ENCODE measurements at places on chromosomes 1 and 21.

- DNase-seq = no peak
Observed at GRCh38 chr1:63799820-63800219, 26.0 kb downstream of the ROR1 start.

GRCh38 chr1:44032170-44032790 lies 1.0 kb upstream of the SLC6A9 start:
- no peak for DNase-seq

DNA sequence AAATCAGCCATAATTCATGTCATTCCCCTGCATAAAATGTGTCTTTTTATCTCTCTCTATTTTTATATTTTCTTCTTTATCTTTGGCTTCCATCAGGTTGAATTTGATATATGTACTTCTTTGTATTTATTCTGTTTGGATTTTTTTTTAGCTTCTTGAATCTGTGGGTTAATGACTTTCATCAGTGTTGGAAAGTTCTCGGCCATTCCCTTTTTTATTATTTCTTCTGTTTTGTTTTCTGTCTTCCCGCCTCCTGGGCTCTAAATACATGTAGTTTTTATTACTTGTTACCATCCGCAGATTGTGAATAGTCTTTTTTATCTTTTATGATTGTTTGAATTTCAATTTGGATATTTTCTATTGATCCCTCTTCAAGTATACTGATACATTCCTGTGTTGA lies 637.5 kb downstream of the NPHP4 start:
- DNase-seq = no peak

- DNase-seq = peak; percentile 17
Observed at GRCh38 chr1:16076031-16076864, 2.8 kb upstream of the FAM131C start.

DNA sequence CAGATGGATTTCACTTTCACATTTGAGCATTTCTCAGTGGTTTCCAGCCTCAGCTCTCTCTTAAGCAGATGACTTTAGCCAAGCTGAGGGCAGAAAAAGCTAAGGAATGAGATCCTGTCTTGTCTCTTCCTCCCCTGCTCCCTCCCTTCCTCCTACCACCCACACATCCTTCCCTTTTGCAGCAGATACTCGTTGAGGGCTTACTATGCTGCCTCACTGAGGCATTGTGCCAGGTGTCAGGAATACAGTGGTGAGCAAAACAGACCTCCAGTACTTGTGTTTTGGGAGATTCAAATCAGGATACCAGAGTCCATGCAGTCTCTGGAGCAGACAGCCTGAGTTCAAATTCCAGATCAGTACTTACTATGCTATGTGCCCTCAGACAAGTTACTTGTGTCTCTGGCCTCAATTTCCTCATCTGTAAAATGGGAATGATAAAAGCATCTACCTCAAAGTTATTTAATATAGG lies 43.2 kb downstream of the KIF26B start:
- DNase-seq = no peak

- DNase-seq = no peak
Observed at GRCh38 chr1:157124855-157125254, 13.3 kb downstream of the ETV3 start.

- no peak for DNase-seq
Observed at GRCh38 chr1:99594205-99594604, 51.7 kb upstream of the PALMD start.

GRCh38 chr1:6157132-6157527 lies 23.0 kb downstream of the CHD5 start:
- no peak for DNase-seq

- DNase-seq = no peak
Observed at GRCh38 chr1:205701891-205702290, 21.6 kb upstream of the SLC45A3 start.

DNA sequence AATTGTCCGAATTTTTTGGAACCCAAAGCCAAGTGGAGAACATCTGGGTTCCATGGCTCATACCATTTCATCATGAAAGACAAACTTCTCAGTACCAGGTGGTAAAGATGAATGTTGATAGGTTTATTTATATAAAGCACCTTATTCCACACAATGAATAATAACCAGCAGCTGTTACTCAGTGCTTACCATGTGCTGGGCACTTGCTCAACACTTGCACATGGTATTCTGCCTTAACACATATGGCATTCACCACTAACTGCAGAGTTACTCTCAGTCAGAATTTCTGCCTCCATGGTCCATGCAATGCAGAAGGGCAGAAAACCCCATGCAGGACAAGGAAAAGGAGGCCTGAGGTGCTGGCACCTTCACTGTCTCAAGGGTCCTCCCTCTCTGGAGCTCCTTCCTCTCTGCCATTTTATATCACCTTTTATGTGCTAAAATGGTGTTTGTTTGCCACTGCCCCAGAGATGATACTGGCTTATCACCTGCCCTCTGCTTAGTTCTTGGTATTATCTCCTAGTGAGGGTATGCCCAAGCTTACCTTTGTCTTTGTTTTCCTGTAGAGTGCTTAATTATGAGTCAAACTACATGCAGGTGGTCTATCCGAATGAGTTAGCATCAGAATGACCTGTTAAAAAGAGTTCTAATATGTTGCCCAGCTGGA lies 76.7 kb upstream of the ZNF326 start:
- no peak for DNase-seq

DNA sequence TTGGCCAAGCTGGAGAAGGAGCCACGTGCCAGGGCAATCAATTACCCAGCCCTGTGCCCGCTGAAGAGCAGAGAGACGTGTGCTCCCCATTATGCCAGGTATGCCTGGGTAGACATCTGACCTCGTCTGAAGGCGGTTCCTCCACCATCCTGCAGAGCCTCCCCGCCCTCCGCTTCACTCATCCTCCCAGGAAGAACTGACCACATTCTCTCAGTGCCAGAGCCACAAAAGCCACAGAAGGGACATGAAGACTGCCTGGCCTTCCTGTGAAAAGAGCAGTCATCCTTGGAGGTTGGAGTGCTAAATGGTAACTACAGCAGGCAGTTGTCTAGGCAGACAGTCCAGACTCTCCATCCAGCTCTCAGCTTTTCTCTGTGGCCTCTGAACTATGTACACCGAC lies 12.0 kb downstream of the SYT2 start:
- DNase-seq = no peak

- peak; percentile 42 for DNase-seq
Observed at GRCh38 chr1:155226188-155226909, 17.9 kb downstream of the MTX1 start.

- no peak for DNase-seq
Observed at GRCh38 chr1:154456631-154457030, 45.4 kb upstream of the TDRD10 start.

DNA sequence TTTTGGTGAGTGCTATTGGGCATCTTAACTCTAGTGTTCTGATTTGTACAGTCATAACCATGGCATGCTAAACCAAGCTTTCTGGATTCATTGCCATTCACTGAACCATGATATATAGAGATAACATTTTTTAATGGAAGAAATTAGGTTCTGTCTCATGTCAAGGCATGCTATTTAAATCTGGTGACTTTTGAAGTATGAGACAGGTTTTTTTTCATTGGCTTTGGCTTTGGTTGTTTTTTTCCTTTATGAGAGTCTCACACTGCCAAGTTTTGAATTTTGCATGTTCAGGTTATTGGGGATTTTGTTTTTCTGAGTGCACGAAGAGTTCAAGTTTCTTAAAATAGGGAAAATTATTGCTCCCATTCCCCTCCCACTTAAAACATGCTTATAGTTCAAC lies 141.3 kb upstream of the ADAMTS5 start:
- DNase-seq = no peak

DNA sequence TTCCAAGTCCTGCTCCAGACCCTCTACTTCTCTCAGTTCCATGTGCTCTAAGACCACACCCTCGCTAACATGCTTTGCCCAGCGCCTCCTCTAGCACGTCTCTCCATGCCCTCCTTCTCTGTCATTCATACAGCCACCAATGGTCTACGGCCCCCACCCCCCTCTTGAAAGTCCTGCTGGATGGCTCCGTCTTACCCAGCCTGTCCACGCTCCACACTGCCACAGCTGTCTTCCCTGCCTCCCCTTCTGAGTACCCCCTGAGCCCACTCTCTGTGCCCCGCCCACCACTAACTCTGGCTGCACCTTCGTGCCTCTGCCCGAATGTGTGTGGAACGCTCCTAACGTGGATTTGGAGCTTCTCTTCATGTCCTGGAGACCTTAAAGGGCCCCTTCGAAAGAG lies 244.6 kb downstream of the TRABD2B start:
- no peak for DNase-seq

- DNase-seq = peak; percentile 43
Observed at GRCh38 chr1:10796029-10796944, at the start of gene CASZ1. CASZ1 (minus strand) TSS chr1:10796646; CDS start chr1:10693889, 102,757 bp downstream.

DNA sequence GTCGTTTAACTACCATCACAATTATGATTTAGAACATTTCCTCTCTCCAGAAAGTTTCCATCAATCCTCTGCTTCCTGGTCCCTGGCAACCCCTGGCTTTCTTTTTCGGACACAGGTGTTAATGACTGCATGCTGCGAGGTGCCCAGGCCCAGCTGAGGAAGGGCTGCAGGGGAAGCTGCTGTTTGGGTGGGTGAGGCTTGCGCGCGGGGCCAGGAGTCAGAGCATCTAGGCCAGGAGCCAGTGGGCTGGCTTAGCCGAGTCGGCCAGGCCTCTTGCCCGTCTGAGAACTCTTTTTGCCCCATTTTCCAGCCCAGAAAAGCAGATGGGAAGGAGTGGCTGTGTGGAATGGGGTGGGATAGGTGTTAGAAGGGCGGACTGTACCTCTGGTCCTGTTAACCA lies 51.5 kb downstream of the NAV1 start:
- DNase-seq = no peak

DNA sequence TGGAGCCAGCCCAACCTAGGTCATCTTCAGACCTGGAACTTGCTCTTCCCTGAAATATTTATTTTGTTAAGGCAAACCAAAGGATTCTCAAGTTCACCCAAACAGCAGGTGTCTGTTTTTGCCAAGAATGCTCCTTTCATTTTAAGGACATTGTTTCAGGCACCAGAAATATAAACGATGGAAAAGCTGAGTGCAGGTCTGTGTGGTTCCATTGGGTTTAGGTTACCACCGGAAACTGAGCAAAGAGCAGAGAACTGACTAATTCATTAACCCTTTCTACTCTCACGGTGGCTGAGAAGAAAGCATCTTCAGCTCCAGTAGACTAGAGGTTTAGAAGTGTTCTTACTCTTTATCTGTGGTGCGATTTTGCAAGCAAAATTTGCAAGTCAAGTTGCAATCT lies 38.0 kb upstream of the ZC3H11B start:
- DNase-seq = no peak

GRCh38 chr1:42348498-42348897 lies 13.5 kb upstream of the FOXJ3 start:
- DNase-seq = no peak

- no peak for DNase-seq
Observed at GRCh38 chr21:43866659-43867331, 1.8 kb downstream of the AGPAT3 start.

GRCh38 chr1:161706482-161707347 lies at the start of gene FCRLA:
FCRLA (plus strand) TSS chr1:161707229; CDS start chr1:161707265, 36 bp downstream.
- DNase-seq = no peak

DNA sequence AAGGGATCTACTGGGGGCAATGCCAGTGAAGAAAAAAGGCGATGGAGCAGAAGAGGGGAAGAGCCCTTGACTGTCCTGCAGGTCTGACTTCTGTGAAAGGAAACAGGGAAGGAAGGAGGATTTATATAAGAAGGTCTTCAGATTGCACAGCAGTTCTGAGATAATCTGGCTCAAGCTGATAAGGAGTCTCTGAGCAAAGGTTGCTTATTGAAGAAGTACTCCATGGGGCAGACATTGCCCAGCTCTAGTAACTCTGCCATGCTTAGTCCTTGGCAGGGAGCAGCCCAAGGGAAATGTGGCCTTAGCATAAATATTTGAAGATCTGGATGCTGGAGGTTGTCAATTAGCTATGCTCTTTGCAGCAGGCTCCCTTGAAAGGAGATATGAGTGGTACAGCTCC lies 15.9 kb upstream of the TTF2 start:
- no peak for DNase-seq

GRCh38 chr1:164754088-164754600 lies 195.2 kb downstream of the PBX1 start:
- DNase-seq = peak; percentile 29

DNA sequence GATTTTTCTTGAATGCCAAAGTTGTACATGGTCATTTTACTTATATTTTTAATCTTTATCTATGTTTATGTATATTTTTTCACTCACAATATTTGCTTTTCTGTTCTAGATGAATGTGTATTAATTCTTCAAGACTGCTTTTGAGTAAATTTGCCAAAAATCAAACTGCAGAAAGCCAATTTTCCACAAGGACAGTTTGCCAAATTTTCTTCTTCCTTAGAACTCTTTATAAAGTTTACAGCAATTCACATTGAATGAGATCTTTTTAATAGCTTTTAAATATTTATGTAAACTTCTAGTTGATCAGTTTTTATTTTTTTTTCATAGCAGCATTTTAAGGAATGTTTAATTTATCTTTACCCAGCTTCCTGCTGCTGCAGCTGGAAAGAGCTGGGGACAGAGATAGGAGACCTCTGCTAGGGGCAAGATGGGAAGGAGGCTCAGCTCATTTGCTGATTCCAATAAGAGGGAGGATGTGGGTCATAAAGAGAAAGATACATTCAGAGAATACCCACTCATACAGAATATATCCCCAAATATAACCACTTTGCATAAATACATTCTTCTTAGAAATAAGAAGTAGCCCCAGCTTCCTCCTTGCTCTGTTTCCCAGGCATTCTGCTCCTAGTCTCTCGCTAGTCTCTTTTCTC lies 93.0 kb downstream of the ODF2L start:
- DNase-seq = no peak

DNA sequence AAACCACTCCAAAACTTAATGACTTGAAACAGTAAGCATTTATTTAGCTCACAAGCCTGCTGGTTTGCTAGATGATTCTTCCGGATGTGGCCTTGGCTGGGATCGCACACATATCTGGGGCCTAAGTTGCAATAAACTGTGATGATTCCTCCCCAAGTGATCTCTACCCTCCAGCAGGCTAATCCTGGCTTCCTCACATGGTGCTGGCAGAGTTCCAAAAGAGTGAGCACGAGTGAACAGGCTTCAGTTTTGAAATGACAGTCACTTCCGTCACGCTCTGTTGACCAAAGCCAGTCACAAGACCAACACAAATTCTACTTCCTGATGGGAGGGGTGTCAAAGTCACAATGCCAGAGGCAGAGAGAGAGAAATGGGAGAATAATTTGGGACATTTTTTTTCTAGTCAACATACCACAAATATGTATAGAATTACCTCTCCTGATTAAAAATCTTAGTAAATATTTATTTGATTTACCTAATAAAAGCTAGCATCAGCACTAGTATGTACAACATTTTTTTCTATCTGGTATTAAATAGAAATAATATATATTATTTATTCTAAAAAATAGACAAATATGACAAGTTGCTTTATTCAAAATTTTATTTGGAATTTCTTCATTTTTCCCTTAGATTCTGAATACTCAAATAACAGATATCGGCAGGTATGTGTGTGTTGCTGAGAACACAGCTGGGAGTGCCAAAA lies 292.7 kb downstream of the TPR start:
- DNase-seq = peak; percentile 3

DNA sequence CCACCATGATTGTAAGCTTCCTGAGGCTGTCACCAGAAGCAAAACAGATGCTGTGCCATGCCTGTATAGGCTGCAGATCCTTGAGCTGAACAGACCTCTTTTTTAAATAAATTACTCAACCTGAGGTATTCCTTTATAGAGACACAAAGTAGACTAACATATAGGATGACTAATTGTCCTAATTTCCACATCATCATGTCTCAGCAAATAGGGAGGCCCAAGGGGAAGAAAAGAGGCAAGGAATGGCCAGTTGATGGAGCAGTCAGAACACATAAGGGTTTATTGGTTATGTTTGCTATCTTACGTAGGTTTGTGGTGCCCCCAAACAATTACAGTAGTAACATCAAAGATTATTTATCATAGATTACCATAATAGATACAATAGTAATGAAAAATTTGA lies 126.2 kb downstream of the RASAL2 start:
- no peak for DNase-seq
